Suppressor macrophage treated with lipopolysaccharide for 1 hour (primary cell): ENCODE measurements at places on chromosomes 6 and 20.

DNA sequence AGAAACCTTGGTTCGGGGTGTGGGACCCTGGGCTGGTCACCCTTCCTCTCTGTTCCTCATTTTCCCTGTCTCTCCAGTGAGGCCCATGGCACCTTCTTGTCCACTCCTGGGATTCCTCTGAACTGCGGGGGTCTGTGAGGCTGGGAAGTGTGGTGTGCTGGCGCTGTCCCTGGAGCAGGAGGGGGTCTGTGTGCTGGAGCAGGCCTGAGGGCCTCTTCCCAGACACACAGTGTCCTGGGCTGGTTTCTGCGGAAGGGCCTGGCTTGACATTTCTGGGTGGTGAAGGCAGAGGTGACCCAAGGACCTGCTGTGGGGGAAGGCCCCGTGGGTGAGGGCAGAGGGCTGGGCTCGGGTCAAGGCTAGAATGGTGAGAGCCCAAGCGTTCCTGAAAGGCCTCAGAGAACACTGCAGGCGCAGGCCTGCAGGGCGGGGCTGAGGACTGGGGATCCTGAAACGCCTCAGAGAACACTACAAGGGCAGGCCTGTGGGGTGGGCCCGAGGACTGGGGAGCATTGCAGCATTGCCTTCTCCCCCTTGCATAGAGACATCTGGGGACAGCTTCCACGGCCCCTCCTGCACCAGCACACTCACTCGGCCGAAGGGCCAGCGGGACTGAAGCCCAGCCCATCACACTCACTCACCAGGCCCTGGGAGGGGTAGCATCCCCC lies 10.6 kb upstream of the BAK1 start:
- DNase-seq: no peak

GRCh38 chr6:4138186-4138585 lies 2.8 kb upstream of the ECI2 start:
- no peak for DNase-seq

GRCh38 chr20:2402271-2402980 lies 21.7 kb downstream of the TGM6 start:
- DNase-seq: peak; percentile 29

DNA sequence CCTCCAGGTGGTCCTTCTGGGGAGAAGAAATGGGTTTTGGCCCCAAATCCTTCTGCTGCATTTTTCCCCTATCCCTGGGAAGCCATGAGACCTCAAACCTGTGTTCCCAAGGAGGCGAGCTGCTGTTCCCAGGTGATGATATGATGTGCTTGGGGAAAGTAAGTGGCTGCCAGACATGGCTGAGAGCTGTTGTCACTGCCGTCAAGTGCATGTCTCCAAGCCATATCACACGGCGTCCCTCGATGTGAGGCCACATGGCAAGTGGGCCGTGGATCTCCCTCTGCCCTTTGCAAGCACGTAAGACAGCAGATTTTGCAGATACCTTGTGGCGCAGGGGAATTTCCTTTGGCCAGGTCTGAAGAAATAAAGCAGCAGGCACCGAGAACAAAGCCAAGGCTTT lies 103.7 kb upstream of the CD93 start:
- no peak for DNase-seq

DNA sequence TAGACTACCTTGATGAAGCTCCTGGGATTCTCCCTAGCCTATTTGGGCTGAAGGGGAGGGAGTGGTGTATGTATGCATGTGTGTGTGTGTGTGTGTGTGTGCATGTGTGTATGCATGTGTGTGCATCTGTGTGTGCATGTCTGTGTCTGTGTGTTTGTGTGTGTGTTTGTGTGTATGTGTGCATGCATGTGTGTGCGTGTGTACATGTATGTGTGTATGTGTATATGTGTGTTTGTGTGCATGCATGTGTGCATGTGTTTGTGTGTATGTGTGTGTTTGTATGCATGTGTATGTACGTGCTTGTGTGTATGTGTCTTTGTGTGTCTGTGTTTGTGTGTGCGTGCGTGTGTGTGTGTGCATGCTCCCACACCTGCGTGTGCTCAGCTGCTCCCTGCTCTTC lies 15.4 kb downstream of the FGD2 start:
- no peak for DNase-seq

DNA sequence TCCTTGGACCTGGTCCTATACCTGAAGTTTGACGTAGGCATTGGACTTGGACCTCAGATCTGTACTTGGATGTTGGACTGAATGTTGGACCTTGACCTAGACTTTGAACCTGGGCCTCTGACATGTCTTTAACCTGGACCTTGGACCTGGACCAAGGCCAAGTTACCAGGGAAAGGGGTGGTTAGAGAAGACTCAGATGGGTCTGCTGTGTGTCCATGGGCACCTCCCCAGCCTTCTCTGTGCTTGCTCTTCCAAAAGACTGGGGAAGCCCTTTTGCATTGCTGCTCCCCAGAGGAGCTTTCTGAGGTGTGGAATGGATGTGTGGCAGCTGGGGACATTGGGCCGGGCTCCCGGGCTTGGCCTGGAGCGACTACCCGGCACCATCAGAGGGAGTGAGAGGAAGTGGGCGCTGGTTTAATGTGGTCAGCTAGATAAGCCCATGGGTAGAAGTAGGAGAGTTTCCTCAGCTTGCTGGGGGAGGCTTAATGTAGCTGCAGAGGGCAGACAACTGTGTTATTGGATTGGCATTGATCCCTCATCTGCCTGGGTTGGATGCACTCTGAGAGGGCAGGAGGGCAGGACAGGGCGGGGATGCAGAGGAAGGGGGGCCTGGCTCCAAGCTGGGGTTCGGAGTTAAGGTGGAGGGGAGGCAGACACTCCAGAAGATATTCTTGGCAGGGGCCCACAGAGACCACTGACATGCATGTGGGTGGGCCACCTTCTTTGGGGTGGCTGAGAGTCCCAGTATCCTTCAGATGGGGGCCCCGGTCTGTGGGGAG lies 4.2 kb downstream of the SCRT2 start:
- no peak for DNase-seq

DNA sequence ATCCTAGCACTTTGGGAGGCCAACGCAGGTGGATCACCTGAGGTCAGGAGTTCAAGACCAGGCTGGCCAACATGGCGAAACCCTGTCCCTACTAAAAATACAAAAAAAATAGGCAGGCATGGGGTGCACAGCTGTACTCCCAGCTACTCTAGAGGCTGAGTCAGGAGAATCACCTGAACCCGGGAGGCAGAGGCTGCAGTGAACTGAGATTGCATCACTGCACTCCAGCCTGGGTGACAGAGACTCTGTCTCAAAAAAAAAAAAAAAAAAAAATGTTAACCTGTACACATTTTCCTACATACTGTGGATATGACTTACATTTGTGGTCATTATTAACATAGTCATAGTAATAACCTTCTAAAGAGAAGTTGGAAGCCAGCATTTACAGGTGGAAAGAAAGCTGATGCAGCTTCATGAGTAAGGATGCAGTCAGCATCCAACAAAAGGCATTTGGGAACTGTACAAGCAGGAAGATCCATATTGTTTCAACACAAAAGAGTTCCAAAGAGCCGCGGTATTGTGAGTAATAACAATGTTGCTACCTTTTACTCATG lies 186.2 kb downstream of the GPX5 start:
- no peak for DNase-seq

GRCh38 chr6:43627008-43627825 lies 1.8 kb downstream of the GTPBP2 start:
- peak; percentile 98 for DNase-seq

DNA sequence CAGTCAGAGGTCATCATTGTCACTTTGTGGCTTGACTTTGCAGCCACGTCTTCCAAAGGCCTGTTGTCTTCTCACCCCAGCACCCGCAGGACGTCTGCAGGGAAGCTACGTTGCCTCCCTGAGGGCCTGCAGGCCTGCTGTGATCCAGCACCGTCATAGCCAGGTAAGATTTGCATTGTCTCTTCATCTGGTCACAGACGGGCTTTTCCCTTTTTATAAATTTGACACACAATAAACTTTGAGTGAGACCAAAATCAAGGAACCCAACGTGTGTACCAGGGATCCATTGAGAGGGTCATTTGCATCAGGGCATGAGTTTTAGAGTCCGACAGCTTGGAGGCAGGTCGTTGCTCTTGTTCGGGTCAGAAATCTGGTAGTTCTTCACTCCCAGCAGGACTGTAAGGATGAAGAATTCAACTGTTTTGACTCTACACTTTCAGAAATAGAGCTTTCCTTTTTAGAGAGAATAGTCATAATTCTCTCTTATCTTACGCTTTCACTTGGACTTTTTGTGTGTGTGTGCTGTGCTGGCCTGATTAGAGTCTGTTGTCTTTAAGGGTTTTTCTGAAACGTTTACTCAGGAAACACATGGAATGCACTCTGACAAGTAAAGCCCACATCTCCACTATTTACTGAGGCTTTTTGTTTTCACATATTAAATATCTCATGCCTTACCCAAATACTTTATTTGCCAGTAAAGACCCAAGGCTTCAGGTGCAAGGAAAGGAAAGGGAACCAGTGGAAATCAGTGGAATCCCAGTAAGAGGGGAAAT lies 177.2 kb upstream of the TAB2 start:
- DNase-seq: no peak

- no peak for DNase-seq
Observed at GRCh38 chr6:96990989-96991388, 66.5 kb downstream of the KLHL32 start.

DNA sequence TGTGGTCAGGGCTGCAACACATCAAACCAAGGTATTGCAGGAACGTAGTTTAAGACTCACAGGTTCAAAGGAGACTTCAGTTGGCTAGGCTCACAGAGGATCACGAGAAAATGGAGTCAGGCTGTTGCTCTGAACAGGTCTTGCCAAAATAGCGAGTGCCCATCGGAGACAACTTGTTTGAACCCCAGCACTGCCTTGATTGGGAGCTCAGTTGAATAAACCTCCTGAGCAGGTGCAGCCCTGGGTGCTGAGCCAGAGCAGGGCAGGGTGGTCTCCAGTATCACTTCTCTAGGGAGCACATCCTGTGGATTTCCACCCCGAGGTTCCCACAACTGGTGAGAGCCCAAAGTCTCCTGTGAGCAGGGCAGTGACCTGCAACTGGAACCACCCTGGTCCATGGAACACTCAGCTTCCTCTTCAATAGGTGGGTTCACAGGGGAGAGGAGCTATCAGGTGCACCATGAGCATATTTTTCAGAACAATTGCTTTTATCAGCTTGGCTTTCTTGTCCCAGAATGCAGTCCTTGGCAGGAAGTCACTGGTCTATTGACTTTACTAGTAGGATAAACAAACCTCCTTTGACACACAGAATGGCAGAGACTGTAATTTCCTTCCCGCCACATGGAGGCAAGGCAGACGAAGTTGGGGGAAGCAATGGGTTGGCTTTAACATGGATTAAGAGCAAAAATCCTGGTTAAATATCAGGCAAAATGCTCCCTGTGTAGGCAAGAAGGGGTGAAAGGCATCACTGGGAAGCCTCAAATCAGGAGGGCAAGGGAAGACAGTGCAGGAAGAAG lies 267.7 kb upstream of the FOXQ1 start:
- no peak for DNase-seq

DNA sequence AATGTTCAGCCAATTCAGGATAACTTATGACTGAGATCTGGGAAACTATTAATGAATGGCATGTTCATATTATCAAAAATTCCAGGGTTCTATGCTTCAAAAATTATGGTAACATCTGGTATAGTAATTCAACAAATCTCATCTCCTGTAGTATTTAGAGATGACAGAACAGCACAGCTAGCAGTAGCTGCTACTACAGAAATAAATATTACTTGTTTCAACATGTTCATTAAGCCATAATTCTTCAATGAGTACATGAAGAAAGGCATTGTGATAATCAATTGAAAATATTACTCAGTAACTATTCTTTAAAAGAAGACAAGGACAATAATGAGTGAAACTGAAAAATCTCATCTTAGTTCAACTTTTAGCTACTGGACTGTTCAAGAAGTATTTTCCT lies 66.8 kb downstream of the ATG5 start:
- DNase-seq: no peak

DNA sequence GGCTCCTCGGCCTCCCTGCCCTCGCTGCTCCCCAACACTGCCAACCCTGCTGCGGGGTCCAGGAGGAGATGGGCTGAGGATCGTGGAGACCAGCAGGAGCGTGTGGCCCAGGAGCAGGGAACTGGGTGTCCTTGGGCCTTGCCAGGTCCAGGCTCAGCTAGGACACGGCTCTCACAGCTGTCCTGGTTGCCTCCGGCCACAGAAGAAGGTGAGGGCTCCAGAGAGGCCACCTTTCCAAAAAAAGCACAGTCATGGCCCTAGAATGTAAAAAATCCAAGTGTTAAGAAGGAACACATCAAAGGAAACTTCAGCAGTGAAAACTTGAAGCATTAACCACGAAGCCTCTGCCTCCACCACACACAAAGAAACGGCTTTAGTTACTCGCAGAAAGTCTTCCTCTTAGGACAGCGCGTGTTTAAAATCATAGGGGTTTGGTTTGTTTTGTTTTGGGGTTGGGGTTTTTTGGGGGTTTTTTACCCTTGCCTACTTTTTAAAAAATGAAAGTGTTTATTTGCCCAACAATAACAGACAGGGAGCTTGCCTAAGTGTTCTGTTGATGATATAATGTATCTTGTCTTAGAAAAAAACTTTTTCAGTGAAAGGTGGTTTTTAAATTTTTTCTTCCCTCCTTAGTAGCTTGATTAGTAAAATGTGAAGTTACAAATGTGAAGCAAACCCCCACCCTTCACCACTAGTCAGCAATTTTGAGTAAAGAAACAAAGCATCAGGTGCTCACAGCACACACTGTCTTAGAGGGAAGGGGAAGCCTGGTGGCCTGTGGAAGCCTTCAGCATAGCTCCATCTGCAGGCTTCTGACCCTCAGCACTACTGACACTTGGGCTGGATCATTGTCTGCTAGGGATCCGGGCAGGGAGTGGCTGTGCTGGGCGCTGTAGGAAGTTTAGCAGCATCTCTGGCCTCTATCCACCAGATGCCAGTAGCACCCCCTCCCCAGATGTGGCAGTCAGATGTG lies 60.0 kb downstream of the PTPN1 start:
- DNase-seq: peak; percentile 69

DNA sequence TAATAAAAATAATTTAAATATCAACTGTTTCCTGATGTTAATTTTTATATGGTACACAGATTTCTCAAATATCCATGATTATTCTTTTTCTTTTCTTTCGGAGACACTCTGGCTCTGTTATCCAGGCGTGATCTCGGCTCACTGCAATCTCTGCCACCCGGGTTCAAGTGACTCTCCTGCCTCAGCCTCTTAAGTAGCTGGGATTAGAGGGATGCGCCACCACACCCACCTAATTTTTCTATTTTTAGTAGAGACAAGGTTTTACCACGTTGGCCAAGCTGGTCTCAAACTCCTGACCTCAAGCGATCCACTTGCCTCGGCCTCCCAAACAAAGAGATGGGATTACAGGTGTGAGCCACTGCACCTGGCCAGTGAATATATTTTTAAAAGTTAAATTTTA lies 20.5 kb downstream of the ROMO1 start:
- DNase-seq: no peak

DNA sequence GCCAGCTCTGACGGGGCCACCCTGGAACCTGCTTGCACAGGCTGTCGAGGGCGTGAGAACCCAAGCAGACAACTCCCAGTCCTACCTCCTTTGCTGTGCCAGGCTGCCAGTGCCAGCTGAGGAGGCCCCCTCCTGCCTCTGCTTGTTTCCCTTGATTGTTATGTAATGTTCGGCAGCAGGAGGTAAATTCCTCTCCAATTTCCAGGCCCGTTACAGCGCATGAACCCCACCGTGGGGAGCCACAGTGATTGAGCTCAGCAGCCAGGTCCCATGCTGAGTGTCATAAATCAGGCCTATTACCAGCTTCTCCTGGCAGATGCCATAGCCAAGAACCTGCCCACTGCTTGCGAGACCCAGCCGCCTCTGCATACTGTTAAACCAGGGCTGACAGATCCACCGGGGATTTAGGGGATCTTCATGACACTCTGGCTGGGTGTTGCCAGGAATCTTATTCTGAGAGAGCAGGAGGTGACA lies 320.5 kb downstream of the DHX35 start:
- no peak for DNase-seq
